ENCODE measurements at places on chromosomes 2 and 18.

DNA sequence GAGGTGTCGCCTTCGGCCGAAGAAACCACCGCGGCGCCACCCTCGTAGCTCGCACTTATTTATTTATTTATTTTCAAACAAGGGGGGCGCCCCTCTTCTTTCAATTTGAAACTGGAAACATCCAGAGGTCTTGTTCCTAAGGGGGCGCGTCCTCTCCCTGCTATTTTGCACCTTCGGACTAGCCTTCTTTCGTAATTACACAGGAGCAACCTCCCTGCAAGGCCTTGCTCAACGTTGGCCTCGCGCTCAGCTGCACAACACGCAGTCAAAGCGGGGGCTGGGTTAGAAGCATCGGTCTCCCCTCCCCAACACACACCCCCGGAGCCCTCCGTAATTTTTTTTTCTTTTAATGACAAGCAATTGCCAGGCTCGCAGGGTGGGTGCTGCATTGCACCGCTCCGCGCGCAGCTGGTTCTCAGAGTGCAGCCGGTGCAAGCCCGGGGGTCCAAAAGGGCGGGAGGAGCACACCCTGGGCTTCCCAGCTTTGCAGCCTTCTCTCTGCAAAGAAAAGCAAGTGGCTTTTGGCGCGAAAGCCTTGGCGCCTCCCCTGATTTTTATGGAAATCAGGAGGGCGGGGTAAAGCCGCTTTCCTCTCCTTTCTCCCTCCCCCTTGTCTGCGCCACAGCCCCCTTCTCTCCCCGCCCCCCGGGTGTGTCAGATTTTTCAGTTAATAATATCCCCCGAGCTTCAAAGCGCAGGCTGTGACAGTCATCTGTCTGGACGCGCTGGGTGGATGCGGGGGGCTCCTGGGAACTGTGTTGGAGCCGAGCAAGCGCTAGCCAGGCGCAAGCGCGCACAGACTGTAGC is at the start of gene MYCN:
TSS of gene MYCN (plus strand) at position 697 of the 807 bp plus-strand sequence. CDS start 1,515 bp downstream, outside the sequence.
- no peak for DNase-seq

GRCh38 chr2:142675398-142675797 is 202.1 kb upstream of the KYNU start:
- no peak for DNase-seq

DNA sequence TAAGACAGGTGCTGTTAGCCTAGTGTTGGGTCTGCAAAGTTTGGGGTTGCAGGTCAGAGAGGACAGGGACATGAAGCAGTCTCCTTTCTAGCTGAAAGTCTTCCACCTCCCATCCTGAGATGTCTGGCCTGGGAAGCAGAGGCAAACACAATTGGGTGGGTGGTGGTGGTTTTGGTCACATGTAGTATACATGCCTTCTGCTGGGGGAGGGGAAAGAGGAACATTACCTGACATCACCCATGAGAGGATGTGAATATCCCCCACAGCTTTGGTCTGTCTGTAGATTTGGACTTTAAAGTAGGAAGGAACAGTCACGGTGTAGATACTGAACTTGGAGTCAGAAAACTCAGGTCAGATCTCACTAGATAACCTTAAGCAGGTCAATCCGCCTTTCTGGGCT is 4.6 kb upstream of the DNAJC5G start:
- no peak for DNase-seq

DNA sequence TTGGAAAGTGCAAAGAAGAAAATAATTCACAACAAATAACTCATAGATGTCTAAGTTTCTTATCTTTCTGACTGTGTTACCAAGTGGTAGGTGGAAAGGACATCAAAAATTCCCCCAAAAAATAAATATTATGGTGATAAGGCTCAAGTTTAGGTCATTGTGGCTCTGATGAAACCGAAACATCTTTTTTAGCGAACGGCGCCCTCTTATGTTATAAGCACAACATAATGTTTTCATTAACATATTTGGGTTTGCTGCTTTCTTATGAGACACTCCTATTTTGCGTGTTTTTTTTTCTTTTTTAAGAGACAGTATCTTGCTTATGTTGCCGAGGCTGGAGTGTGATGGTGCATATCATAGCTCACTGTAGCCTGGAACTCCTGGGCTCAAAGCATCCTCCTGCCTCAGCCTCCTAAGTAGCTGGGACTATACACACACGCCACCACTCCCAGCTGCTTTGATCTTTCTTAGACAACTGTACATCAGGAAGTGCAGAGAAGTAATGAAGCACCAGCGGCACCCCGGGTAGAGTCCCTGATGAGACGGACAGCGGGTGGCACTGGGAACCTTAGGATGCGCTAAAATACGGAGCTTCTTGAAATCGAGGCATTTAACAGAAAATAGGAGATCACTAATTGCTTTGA is 38.5 kb upstream of the SLC35G4 start:
- no peak for DNase-seq

DNA sequence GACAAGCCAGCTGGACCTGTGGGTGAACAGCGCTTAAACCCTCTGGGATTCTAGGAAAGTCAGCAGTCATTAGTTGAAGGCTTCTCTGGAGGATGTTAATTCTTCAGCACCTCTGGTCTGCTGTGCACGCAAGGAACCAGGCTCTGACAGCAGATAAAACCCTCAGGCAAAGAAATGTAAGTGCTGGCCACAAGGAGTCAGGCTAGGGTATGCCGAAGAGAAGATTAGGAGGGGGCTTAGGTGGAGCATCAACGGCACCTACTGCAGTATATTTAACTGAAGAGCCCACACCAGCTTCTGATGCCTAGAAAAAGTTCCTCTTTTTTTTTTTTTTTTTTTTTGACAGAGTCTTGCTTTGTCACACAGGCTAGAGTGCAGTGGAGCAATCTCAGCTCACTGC is 304.2 kb upstream of the MC4R start:
- no peak for DNase-seq

DNA sequence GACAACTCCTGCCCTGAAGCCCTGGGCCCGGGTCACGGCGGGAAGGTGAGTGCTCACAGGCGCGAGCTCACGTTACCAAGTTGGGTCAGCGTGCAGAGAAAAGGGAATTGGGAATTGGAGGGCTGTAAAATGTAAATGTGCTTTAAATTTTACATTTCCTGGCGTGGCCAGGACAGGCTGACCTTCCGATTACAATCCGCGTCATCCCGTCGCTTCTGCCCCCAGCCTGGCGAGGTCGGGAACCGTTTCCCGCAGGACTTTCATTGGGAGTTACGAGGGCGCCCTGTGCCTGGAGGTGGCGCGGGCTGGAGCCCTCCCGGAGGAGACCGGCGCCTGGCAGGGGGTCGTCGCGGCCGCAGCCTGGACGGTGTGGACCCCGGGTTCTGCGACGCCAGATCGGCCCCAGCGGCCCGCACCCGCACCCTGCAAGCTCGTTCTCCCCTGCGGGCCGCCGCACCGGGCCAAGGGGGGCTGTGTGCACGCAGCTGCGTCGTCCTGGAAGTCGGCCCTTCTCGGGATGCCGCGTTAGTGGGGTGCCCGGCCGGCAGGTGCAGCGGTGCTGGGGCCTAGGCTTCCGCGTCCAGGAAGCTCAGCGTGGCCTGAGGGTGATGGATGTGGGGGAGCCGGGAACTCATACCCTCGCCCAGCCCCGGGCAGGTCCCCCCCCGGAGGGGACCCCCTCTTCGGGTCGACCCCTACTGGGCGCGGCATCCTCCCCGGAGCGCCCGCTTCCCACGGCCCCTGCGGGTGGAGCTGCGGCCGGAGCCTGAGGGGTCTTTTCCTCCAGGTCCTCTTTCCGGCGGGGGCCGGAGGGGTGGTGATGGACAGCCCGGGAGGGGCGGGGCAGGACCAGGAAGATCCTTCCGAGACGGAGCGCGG is 63.9 kb downstream of the LRRFIP1 start:
- DNase-seq: no peak

GRCh38 chr2:8515864-8516533 is 165.9 kb upstream of the ID2 start:
- peak; percentile 15 for DNase-seq

DNA sequence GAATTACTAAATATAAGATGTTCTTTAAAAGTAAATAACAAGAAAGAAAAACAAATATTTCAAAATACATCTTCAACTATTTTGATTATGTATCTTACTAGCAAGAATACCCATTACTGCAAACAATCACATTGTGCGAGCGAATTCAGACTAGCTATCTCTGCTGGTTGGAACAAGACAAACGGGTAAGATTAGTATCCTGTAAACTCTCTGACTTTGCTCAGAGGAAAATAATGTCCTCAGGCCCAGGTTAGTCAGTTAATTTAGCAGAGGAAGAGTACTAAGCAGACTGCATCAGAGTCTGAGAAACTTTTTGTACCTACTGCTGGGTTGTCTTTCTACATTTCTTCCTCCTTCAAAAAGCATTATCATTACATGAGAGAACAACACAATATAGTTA is 50.4 kb upstream of the MCM6 start:
- DNase-seq: no peak

Measured in CD8-positive, alpha-beta memory T cell (primary cell).